ENCODE measurements at places on chromosomes 7 and 10.

- DNase-seq = no peak
These were observed 4.0 kb downstream of the GATA3 start for GRCh38 chr10:8058274-8059111.

- peak; percentile 12 for DNase-seq
These were observed 4.0 kb upstream of the HECW1 start for GRCh38 chr7:43108255-43109011.

DNA sequence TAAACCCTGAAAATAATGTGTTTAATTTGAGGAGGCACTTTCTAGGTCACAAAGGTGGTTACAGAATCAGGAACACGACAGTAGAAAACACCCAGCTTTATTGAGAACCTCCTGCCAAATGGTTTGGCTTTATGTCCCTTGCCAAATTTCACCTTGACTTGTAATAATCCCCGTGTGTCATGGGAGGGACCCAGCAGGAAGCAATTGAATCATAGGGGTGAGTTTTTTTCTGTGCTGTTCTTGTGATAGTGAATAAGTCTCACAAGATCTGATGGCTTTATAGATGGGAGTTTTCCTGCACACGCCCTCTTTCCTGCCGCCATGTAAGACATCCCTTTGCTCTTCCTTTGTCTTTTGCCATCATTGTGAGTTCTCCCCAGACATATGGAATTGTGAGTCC, 193.8 kb upstream of the KLF6 start:
- no peak for DNase-seq

GRCh38 chr10:109773288-109774120, 149.8 kb downstream of the XPNPEP1 start:
- DNase-seq = no peak

- no peak for DNase-seq
These were observed 1.9 kb upstream of the C7orf33 start for GRCh38 chr7:148588670-148589131.

Data from effector CD4-positive, alpha-beta T cell (primary cell).